ENCODE measurements at places on chromosomes 6 and 20. TPM values are rescaled to one million over a fixed set of nuclear protein-coding genes. Genes with fewer than 3 reads are reported as not detected.
A peak's percentile ranks its signal among the peaks of the same experiment; 100 is the strongest.

GRCh38 chr6:53358440-53359094 lies 9.8 kb upstream of the ELOVL5 start:
- H3K4me1 ChIP-seq, result peaks cover 45% of the 10 kb centered on the region
- peak; percentile 87 for DNase-seq
- no peaks in the 10 kb centered on the region for H3K36me3 ChIP-seq
- no peaks in the 10 kb centered on the region for H3K27me3 ChIP-seq

DNA sequence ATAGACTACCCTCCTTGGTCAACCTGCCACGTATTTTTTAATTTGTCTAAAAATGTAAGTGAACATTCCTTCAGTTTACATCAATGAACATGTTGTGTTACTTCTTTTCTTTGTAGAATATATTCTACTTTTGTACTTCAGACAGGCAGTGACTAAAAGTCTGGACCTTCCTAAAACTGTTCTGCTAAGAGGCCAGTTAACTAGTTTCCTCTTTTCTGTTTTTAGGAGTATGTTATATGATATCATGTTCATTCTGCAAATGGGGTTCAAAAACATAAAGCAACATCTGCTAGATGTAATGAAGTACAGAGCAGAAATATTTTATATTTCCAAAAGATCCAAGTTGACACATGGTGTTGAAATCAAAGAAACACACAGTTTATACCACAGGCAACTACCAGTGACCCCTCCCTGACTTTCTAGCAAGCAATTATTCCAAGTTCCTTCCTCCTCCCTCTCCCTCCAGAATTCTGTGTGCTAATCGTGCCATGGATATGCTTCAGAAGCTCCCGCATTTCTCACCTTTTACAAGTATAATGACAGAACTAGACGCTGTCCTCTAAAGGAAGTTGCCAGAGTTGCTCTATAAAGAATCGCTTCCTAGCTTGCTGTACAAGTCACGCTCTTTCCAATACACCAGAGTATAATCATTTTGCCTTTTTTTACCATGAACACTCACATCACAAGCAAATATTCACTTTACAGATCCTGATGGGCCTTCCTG lies 64.7 kb downstream of the ARHGAP18 start:
- peaks cover 6% of the 10 kb centered on the region for H3K4me1 ChIP-seq
- DNase-seq, result no peak
- no peak overlapping the region for H3K4me3 ChIP-seq
- no peaks in the 10 kb centered on the region for H3K27me3 ChIP-seq

- no peak overlapping the region for H3K4me3 ChIP-seq
- H3K27ac ChIP-seq, result no peak overlapping the region
- no peaks in the 10 kb centered on the region for H3K36me3 ChIP-seq
- DNase-seq, result no peak
- H3K27me3 ChIP-seq, result no peaks in the 10 kb centered on the region
- H3K4me1 ChIP-seq, result no peaks in the 10 kb centered on the region
Measured at GRCh38 chr6:67450641-67451040, 1184.4 kb upstream of the ADGRB3 start.

MYO6 gene
- 6.0 TPM for polyA plus RNA-seq

SIRPA gene
- 9.8 TPM for polyA plus RNA-seq

KIF16B gene
- 4.9 TPM for polyA plus RNA-seq

Measured in spleen (tissue), 13 donors.